Brain (organoid and tissue), 16 donors: ENCODE measurements at places on chromosomes 12 and 14.

- DNase-seq, result no peak
These were observed 280.6 kb upstream of the SFSWAP start for GRCh38 chr12:131430158-131430742.

- DNase-seq, result no peak
These were observed 8.8 kb downstream of the BDKRB1 start for GRCh38 chr14:96264853-96265252.

DNA sequence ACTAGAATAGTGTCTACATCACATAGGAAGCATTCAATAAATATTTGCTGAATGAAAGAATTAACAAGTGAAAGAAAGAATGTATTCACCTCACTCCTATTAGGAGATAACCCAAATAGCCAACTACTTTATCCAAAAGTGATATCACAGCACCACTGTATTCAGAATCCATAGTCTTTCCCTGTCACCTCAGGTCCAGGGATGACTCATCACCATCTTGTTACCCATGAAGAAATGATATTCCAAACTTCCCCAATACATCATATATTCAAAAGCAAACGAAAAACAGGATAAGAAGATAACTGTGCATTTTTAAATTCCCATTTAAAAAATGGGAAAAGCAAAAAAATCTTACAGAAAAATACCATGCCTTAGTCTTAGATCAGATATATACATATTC lies 39.1 kb downstream of the TXNDC16 start:
- no peak for DNase-seq

GRCh38 chr14:45902241-45902640 lies 649.2 kb upstream of the MIS18BP1 start:
- DNase-seq, result no peak

DNA sequence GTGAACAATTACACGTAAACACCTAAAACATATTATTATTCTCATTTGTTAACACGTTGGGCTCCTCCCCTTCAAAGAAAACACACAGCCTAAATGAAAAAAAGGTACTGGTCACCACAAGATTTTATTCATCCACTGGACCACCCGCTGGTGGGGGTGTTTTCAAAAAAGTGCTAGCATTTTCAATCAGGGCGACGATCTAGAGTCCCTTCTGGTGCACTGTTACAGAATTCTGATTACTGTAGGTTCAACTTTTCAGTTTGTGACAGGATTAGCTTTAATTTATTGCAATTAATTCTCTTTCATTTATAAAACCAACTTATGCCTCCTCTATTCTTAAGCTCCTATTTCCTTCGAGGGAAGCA lies 443 bp downstream of the MAGOHB start:
- DNase-seq, result no peak
